ENCODE measurements at places on chromosomes 2 and 18.

DNA sequence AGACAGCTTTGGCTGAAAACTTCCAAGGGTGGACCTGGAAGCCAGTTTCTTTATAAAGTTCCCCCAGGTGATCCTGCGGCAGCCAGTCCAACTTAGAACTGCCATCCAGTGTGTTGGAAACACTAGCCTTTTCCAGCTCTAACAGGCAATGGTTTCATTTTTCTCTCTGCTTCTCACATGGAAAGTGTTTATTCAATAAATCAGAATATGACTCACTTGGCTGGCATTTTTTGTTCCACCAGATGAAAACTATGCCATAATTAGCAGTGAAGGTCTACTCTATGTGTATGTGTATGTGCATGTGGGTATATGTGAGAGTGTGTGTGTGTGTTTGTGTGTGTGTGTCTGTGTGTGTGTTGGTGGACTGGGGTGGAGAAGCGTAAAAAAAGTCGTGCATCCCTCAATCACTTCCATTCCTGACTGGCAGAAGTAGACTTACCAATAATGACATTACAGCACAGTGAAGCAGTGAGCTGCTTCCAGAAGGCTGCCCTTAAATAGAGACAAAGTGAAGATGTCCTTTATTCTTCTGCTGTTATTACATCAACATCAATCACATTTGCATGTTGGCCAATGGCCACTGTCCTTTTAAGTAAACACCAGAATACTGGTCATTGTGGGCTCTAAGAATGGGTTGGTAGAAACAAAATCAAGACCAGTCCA is 90.9 kb upstream of the SETBP1 start:
- no peak for DNase-seq

DNA sequence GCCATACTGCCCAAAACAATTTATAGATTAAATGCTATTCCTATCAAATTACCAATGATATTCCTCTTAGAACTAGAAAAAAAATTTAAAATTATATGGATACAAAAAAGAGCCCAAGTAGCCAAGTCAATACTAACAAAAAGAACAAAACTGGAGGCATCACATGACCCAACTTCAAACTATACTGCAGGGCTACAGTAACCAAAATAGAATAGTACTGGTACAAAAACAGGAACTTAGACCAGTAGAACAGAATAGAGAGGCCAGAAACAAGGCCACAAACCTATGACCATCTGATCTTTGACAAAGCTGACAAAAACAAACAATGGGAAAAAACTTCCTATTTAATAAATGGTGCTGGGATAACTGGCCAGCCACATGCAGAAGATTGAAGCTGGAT is 86.1 kb upstream of the KYNU start:
- DNase-seq, result no peak

DNA sequence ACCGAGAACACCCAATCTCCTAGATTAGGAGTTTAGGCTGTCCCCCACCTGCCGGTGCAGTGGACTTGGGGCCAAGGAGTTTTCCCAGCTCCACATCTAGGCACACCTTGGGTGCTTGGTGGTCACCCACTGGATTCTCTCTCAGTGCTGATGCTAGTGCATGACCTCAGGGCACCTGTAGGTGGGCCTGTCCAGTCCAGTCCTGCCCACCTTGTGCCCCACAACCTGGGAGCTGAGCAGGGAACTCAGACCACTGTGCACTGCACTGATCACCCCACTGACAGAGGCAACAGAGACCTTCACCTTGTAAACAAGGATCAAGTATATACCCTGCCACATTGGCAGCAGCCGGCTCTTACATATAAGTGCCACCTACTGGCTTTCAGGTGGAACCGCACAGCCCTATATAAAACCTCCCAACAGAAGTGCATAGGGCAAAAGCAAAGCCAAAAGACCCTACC is 12.7 kb upstream of the CDH19 start:
- DNase-seq, result peak; percentile 15

GRCh38 chr2:37672870-37673184 is 1.4 kb upstream of the CDC42EP3 start:
- no peak for DNase-seq

- no peak for DNase-seq
Observed at GRCh38 chr2:26507088-26507487, 29.2 kb upstream of the OTOF start.

- no peak for DNase-seq
Observed at GRCh38 chr2:237720957-237721356, 77.6 kb upstream of the RBM44 start.

DNA sequence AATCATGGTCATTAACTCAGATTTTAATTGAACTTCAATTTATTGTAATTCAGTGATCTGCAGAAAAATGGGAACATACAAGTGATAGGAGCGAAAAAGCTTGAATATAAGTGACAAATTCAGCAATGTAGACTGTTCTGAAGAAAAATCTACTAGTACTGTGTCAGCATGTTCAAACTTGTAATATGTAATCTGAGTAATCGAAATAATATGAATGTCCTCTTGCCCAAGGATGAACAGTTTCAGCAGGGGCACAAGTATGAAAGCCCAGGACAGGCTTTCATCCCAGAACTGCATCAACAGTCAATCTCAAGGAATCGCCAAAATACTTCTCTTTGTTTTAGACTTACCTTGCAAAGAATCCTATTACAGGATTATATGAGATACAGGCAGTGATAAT is 1110.5 kb downstream of the LRP1B start:
- DNase-seq, result no peak

GRCh38 chr2:220660277-220661145 is 911.6 kb downstream of the EPHA4 start:
- DNase-seq, result no peak

DNA sequence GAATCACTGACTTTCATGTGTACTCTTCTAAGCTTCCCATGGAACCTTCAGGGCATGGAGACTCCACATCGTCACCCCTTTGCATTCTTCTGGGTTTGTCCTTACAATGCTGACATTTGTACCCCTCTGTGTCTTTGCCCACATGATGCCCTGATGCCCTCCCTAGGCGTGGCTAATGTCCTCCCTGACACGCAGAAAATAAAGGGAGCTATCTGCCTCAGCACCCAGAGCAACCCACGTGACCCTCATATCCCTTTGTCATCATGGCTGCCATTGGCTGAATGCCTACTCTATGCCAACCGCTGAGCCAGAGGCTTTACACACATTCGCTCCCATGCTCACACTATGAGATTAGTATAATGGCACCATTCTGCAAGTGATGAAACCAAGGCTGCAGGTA is 86.4 kb upstream of the KLHL29 start:
- no peak for DNase-seq

DNA sequence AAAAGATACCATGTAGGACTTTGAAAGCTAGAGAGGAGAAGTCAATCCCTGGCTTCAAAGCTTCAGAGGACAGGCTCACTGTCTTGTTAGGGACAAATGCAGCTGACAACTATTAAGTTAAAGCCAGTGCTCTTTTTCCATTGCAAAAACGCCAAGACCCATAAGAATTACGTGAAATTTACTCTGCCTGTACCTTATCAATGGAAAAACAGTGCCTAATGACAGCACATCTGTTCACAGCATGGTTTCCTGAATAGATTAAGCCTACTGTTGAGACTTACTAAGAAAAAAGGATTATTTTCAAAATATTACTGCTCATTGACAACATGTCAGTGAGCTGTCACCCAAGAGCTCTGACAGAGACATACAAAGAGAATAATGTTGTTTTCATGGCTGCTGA is 52.9 kb downstream of the ANKRD12 start:
- DNase-seq, result no peak

- DNase-seq, result no peak
Observed at GRCh38 chr18:903701-904100, 970 bp upstream of the ADCYAP1 start.

DNA sequence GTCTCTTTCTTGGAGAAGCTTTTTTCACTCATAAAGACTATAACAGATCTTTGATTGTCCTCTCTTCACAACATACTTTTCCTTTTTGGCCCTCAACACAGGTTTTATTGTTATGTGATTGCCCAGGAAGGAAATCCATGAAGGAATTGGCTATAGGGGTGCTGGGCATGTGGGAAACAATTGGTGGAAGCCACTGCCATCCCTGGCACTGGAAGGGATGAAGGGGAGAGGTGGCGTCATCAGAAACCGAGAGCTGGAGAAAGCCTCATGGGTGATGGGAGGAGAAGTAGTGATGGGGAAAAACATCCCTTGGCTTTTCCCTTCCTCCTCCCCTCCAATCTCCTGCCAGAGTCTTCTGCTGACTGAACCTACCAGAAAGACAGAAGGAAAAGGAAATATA is 106.2 kb downstream of the SPOPL start:
- DNase-seq, result no peak

GRCh38 chr2:149145314-149146295 is 107.1 kb downstream of the LYPD6B start:
- DNase-seq, result no peak

GRCh38 chr18:42893977-42894376 is 221.5 kb downstream of the RIT2 start:
- no peak for DNase-seq

GRCh38 chr2:184363213-184363612 is 235.1 kb upstream of the ZNF804A start:
- DNase-seq, result no peak

GRCh38 chr2:120395221-120396012 is 49.5 kb downstream of the INHBB start:
- no peak for DNase-seq

DNA sequence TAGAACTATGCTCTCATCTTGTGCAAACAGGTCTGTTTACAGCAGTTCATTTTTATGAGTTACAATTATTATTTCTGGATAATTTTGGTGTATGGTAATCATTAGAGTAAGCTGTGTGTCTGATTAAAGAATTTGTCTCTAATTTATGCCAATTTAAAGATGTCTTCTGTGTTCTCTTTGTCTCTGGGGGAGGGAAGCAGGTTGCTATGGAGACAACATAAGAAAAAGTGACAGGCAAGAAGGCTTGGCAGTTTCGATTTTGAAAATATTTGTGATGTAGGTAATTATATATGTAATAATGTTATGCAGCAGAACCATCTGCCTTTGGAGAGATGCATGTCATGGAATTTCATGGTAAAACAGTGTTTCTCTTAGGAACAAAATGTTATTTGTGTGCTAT is 78.2 kb downstream of the SH3RF3 start:
- DNase-seq, result no peak

GRCh38 chr2:16223841-16224177 is 283.5 kb downstream of the MYCN start:
- no peak for DNase-seq

DNA sequence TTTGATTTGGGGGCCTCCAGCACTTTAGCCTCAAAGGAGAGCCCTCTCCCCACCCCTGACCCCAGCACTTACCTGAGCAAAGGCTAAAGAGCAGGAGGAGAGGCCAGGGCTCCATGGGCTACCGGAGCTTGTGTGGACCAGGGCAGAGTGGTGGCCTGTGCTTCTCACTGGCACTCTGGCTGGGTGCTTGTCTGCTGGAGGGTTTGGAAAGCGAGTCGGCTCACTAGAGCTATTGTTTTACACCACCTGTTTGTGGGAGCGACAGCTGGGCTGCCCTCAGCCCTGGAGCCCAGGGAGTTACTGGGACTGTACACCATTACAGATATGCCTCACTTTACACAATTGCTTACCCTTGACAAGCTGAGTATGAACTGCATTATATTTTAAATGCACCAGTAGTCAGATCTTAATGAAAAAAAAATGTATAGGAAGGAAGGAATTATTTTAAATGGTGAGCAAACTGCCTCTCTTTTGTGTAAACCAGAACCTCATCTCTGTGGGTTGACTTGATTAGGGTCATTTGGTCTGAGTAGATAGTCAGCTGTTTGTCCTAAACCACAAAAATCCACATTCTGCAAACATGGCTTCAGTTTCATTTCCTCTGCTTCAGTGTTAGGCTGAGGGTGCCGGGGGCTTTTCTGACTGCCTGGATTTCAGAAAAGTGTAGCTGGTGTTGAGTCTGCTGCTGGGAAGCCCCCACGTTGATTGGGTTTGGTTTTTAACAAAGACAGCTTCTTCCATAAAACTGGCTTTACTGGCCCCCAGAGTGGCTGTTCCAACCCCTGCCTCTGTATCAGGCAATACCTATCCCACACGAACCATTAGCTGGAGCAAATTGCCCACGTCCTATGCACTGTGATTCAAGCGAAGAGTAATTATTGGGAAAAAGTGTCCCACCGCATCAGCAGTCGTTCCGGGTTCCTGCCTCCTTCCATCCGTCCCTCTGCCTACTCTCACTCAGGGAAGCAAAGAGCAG is at the start of gene CHRNA1:
TSS of gene CHRNA1 (minus strand) at position 193 of the 976 bp plus-strand sequence. CDS start at position 115, 78 bp downstream.
- DNase-seq, result no peak

- DNase-seq, result no peak
Observed at GRCh38 chr18:48949050-48949605, 1.6 kb downstream of the SMAD7 start.

DNA sequence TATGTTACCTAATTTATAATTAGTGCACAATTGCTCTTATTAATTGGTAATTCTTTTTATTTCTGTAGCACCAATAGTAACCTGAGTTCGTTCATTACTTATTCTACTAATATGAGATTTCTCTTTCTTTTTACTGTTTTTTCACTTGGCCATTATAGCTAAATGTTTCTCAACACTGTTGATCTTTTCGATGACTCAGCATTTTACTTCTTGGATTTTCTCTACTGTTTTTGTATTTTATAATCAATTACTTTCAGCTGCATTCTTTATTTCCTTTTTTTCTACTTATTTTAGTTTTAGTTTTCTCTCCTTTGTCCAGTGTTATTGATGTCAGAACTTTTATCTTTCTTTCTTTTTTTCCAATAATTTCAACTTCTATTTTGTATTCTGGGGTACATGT is 589.4 kb upstream of the SOX11 start:
- DNase-seq, result no peak

DNA sequence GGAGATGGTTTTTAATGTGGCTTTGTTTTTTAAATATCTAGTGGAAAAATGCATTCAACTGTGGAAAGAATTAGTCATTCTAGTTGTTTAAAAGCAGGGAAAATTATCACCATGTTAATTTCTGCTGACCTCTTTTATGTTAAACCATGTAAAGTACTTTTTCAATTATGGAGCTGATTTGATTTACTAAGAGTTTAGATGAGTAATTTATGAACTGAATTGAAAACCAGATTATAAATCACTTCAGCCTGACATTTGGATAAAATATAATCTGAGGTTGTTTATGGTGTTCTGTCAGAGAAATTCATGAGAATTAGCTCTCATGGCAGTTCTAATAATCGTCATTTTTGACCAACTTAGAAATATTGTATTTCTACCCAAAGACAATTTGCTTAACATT is 11.6 kb downstream of the ITGA4 start:
- DNase-seq, result no peak

- DNase-seq, result no peak
Observed at GRCh38 chr2:12032398-12032797, 286.0 kb downstream of the LPIN1 start.

GRCh38 chr2:181944164-181944913 is 41.3 kb upstream of the PPP1R1C start:
- no peak for DNase-seq

- DNase-seq, result no peak
Observed at GRCh38 chr2:104286841-104287240, 567.1 kb upstream of the POU3F3 start.

GRCh38 chr18:57969824-57970223 is 74.2 kb upstream of the NEDD4L start:
- DNase-seq, result no peak

GRCh38 chr18:23365602-23366001 is 87.5 kb upstream of the RIOK3 start:
- DNase-seq, result no peak

GRCh38 chr2:232781765-232782164 is 5.4 kb upstream of the KCNJ13 start:
- no peak for DNase-seq

All from NCI-H1417 treated with DMSO at 0.1 percent for 48 hours (cell line).